ENCODE measurements at places on chromosomes 2 and 18.

- no peak for DNase-seq
These were observed 10.0 kb upstream of the ASAP2 start for GRCh38 chr2:9196637-9197036.

GRCh38 chr2:59752512-59752911, 800.9 kb downstream of the BCL11A start:
- DNase-seq = peak; percentile 50

DNA sequence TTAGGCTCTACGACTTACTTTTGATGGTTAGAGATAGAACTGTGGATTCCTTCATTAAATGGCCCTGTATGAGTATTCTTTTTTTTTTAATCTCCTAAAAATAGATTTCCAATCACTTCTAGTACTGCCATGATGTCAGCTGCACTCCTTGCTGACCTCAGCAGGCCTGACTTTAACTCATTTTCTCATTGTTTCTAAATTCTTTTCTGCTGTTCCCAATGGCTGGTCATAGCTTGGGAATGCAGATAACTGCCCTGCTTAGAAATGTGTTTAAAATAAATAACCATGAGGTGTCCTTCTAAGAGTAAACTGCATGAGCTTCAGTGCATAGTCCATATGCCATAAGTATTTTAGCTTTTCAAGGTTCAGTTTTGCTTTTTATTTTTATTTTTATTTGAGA, 15.7 kb downstream of the CCDC85A start:
- DNase-seq = no peak

GRCh38 chr18:22641958-22642357, 224.2 kb upstream of the CTAGE1 start:
- peak; percentile 85 for DNase-seq

- DNase-seq = no peak
These were observed 431 bp upstream of the CNRIP1 start for GRCh38 chr2:68320118-68320641.

- DNase-seq = no peak
These were observed 129.5 kb upstream of the ID2 start for GRCh38 chr2:8552293-8552801.

- no peak for DNase-seq
These were observed 20.2 kb downstream of the CHST10 start for GRCh38 chr2:100397118-100397860.

DNA sequence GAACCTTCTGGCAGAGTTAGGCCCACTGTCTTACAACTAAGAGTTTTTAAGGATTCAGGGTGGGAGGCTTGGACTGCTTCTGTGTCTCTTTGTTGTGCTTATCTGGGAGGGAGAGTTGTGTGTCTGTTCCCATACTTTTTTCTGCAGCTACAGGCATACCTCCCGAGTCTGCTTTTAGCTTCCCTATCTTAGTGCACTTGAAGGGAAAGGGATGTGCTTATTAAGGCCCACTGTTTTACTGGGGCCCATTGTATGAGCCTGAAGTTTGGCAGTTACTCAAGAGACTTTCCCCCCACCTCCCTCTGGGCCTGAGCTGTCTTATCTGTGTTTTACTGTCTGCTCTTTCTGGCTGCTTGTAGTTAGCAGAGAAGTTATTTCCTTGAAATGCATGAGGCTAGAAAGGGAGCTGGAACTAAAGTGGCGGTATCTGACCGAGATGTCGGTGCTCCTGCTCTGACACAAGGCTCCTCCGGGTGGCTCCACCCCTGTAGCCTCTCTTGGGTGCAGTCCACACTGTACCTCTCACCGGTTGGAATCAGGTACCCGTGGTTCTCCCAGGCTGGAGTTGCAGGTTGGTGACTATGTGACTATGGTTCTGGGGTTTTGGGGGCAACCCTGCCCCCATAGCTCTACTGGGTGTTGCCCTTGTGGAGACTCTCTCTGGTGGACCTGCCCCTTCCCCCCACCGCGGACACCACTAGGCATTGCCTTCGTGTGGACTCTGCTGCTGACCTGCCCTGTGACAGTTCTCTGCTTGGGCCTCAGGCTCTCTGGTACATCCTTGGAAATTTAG, 12.9 kb downstream of the UBR3 start:
- peak; percentile 71 for DNase-seq

DNA sequence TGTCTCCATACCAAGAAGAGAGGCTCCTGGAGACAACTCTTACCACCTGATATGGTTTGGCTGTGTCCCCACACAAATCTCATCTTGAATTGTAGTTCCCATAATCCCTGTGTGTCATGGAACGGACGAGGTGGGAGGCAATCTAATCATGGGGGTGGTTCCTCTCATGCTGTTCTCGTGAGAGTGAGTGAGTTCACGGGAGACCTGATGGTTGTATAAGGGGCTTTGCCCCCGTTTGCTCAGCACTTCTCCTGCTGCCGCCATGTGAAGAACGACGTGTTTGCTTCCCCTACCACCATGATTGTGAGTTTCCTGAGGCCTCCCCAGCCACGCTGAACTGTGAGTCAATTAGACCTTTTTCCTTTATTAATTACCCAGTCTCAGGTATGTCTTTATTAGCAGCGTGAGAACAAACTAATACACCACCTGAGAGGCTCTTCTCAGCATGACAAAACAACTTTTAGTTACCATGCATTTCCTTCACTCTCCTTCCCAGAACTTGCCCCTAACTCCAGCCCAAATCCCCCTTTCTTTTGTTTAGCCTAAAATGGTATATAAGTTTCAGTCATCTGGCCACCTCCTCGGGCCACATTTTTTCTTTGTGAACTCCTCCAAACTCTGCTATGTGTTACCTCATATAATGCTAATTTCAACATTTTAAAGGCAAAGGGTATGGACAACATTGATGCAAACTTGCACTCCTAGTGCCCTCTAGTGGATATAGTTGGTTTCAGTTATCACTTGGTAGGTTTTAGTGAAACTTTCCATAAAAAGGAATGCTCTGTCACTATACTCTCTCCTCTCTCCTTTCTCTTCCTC, 58.6 kb upstream of the SLC25A52 start:
- DNase-seq = peak; percentile 72

Measured in lung (tissue), 17 donors.